ENCODE measurements at places on chromosomes 12 and 14. TPM values are rescaled to one million over a fixed set of nuclear protein-coding genes. Genes with fewer than 3 reads are reported as not detected.

- H3K27me3 ChIP-seq: peaks cover 59% of the 10 kb centered on the region
- no peaks in the 10 kb centered on the region for H3K36me3 ChIP-seq
- no peak for DNase-seq
- no peak overlapping the region for H3K4me3 ChIP-seq
Measured at GRCh38 chr12:4134448-4135263, 138.9 kb upstream of the CCND2 start.

GRCh38 chr14:28152453-28153044 lies 614.0 kb upstream of the FOXG1 start:
- H3K27ac ChIP-seq: no peak overlapping the region
- no peaks in the 10 kb centered on the region for H3K36me3 ChIP-seq
- DNase-seq: no peak
- H3K4me3 ChIP-seq: no peak overlapping the region
- no peaks in the 10 kb centered on the region for H3K27me3 ChIP-seq

SLC25A21 gene
- polyA plus RNA-seq: not detected

DNA sequence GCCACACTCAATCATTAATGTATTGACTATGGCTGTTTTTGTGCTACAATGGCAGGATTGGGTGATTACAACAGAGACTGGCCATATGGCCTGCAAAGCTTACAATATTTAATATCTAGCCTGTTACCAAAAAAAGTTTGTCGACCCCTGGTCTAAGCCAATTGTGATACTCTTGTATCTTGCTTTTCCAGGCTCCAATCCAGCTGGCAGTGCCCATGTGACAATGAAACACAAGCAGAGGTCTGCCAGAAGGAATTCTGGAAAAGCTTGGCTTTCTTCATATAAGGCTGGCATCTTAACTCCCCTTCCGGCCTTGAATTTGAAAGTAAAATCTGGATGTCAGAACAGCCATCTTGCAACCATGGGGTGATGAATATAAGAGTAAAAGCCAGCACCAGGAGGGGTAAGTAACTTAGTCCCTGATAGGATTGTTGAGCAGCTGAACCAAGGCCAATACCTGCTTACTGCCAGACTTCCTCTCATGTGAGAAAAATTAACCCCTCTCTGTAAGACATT lies 458.7 kb downstream of the TMTC2 start:
- no peak for DNase-seq
- no peaks in the 10 kb centered on the region for H3K27me3 ChIP-seq
- H3K36me3 ChIP-seq: no peaks in the 10 kb centered on the region
- no peak overlapping the region for H3K4me3 ChIP-seq

DNA sequence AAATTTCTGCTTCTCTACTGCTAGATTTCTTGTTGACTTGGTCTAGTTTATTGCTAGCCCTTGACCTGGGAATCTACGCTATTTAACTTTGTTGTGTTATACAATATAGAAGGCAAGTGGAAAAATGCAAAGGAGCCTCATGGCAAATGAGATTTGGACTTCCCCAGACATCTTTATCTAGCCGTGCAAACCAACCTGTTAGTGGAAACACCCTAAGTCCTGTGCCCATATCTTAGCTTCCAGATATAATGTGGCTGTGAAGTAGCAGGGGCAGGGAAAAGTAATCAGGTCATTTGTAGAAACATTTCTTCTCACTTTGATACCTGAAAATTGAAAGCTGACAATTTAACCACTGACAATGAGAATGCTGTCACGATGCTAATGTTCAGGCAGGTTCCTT lies 90.7 kb upstream of the ATP2B1 start:
- DNase-seq: no peak
- H3K27me3 ChIP-seq: no peaks in the 10 kb centered on the region
- no peak overlapping the region for H3K4me3 ChIP-seq
- no peaks in the 10 kb centered on the region for H3K36me3 ChIP-seq

ITGA5 gene
- 35.0 TPM for polyA plus RNA-seq

MIP gene
- not detected for polyA plus RNA-seq

DNA sequence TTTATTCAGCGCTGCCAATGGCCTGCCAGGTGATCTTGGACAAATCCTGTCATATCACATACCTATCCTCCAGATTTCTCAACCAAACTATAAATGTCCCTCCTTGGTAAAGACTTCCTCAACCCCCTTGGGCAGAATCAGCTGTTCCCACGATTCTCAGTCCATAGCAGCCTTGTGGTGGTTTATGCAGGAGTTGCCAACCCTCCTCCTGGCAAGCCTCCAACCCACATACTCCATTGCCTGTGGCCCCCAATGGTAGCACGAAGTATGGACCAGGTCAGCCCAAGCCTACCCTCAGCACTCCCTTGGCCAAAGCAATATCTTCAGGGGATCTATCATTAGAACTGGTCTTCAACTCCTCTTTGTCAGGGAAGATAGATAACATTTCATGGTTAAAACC lies 27.0 kb downstream of the FBLN5 start:
- no peaks in the 10 kb centered on the region for H3K4me1 ChIP-seq
- H3K27me3 ChIP-seq: no peaks in the 10 kb centered on the region
- no peak for DNase-seq
- peaks cover 15% of the 10 kb centered on the region for H3K36me3 ChIP-seq

GPR135 gene
- polyA plus RNA-seq: 2.3 TPM

- H3K4me3 ChIP-seq: no peak overlapping the region
- H3K27me3 ChIP-seq: no peaks in the 10 kb centered on the region
- no peak overlapping the region for H3K27ac ChIP-seq
- DNase-seq: no peak
Measured at GRCh38 chr14:100688051-100688450, 38.6 kb upstream of the DLK1 start.

- H3K4me3 ChIP-seq: no peak overlapping the region
- H3K27ac ChIP-seq: no peak overlapping the region
- H3K27me3 ChIP-seq: no peaks in the 10 kb centered on the region
- no peaks in the 10 kb centered on the region for H3K4me1 ChIP-seq
- no peak for DNase-seq
Measured at GRCh38 chr14:97603201-97603600, 806.0 kb downstream of the VRK1 start.

CLEC7A gene
- not detected for polyA plus RNA-seq

DNA sequence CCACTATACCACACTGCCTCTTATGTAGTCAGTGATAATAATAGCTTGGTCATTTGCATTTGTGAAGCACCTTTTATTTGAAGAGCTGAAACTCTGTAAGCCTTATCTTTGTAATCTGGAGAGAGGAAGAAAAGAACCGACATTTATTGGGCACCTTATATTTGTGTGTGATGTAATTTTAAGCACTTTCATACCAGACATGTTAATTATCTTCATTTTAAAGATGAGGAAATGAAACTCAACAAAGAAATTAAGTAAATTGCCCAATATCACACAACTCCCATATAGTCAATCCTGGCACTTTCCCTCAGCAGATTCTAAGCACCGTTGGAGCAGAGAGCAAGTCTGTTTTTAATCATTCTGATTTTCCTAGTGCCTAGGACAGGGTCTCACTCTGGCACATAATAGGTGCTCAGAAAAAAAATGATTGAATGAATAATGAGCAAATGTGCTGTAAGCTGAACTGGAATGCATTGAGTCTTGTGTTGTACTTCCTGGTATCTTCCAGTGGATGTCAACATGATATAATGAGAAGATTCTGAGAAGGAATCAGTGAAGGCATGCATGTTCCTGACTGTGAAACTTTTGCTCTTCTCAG lies 418.9 kb downstream of the ZFP36L1 start:
- H3K4me3 ChIP-seq: no peak overlapping the region
- no peaks in the 10 kb centered on the region for H3K36me3 ChIP-seq
- DNase-seq: no peak
- H3K27ac ChIP-seq: no peak overlapping the region
- peaks cover 5% of the 10 kb centered on the region for H3K4me1 ChIP-seq

Data from SK-N-SH (cell line).